Keratinocyte (primary cell): ENCODE measurements at places on chromosomes 1 and 21.
A peak's percentile ranks its signal among the peaks of the same experiment; 100 is the strongest.

GRCh38 chr1:180066150-180066549, 88.5 kb upstream of the QSOX1 start:
- no peaks in the 10 kb centered on the region for H3K4me1 ChIP-seq
- no peak overlapping the region for H3K4me3 ChIP-seq
- H3K36me3 ChIP-seq = peaks cover 9% of the 10 kb centered on the region
- H3K27me3 ChIP-seq = no peaks in the 10 kb centered on the region
- no peak for DNase-seq

DNA sequence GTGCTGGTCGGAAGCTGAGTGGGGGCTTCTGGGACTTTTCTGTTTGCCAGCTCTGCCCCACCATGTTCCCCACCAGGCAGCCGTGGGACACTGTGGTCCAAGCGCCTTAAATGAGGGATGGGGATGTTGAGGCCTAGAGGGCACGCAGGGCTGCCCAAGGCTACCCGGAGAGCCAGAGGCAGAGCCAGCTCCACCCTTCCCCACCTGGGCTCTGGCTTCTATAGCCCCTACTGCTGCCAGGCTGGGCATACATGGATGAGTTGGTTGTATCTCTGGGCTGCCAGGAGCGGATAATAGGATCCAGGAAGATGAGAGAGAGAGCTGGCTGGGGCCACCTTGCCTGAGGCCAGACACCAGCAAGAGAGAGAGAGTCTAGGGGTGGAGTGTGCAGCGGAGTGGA, 49.4 kb downstream of the PTPRU start:
- no peak for DNase-seq
- no peaks in the 10 kb centered on the region for H3K27me3 ChIP-seq
- no peak overlapping the region for H3K4me3 ChIP-seq
- H3K27ac ChIP-seq = no peak overlapping the region
- H3K36me3 ChIP-seq = no peaks in the 10 kb centered on the region

- no peaks in the 10 kb centered on the region for H3K36me3 ChIP-seq
- H3K27ac ChIP-seq = no peak within 1 kb of the TSS
- H3K4me1 ChIP-seq = no peaks in the 10 kb centered on the region
- DNase-seq = no peak
- no peaks in the 10 kb centered on the region for H3K27me3 ChIP-seq
These were observed at the start of gene SPTA1 for GRCh38 chr1:158686111-158687009. TSS of gene SPTA1 (minus strand) at chr1:158686715. CDS start at chr1:158686517, 198 bp downstream.

DNA sequence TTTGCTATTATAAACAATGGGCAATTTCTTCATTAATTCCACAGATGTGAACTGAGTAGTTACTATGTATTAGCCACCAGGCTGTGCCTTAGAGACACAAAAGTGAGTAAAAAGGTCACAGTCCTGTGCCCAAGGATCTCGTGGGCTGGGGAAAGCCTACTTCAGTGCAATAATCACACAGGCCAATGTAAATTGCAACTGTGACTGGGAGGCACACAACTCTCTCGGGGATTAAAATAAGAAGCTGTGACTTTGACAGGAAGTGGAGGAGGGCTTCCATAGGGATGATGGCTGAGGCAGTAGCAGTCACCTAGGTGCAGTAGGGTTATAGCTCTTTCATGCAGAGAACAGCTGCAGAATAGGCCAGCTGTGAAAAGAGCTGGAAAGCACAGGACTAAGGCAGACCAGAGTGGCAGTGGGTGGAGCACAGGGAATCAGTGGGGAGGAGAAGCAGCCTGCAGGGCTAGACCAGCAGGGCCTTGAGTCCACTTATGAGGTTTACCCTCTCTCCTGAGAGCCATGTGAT, 121.9 kb downstream of the MAB21L3 start:
- no peaks in the 10 kb centered on the region for H3K36me3 ChIP-seq
- no peaks in the 10 kb centered on the region for H3K4me1 ChIP-seq
- no peak overlapping the region for H3K27ac ChIP-seq

- peak; percentile 35 for DNase-seq
- H3K36me3 ChIP-seq = no peaks in the 10 kb centered on the region
- peak overlapping the region; percentile 45 for H3K27ac ChIP-seq
- peak overlapping the region; percentile 26 for H3K4me3 ChIP-seq
- no peaks in the 10 kb centered on the region for H3K27me3 ChIP-seq
These were observed 19.7 kb upstream of the ABCG1 start for GRCh38 chr21:42198929-42199867.

- no peaks in the 10 kb centered on the region for H3K27me3 ChIP-seq
- no peak for DNase-seq
These were observed 548.6 kb downstream of the LTN1 start for GRCh38 chr21:28444111-28444510.

DNA sequence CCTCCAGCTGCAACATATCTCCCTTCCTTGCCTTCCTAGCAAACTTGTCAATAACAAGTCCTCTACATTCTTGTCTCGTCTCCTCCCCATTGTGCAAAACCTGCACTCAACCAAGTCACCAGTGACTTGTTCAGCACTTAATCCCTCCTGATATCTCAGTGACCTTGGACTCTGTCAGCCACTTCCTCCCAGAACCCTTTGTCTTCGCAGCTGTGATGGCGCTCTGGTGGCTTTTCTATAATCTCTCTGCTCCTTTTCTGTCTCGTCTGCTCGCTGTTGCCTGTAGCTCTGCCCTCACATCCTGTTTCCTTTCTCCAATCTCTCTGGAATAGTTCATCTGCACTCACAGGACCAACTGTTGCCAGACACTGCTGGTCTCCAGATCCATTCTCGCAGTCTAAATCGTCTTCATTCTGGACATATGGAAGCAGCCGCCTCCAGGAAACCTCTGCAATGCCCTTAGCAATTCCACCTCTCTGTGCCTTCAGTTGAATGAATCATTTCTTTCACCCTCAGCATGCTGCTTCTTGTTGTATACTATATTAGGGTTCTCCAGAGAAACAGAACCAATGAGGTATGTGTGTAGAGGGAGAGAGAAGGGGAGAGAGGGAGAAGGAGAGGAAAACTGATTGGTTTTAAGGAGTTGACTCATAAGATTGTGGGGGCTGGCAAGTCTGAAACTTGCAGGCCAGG, 17.4 kb upstream of the IFNAR2 start:
- peak overlapping the region; percentile 22 for H3K27ac ChIP-seq
- H3K36me3 ChIP-seq = no peaks in the 10 kb centered on the region
- H3K4me3 ChIP-seq = no peak overlapping the region

- DNase-seq = no peak
- H3K27me3 ChIP-seq = peaks cover 23% of the 10 kb centered on the region
- H3K4me3 ChIP-seq = no peak overlapping the region
- H3K36me3 ChIP-seq = no peaks in the 10 kb centered on the region
- no peak overlapping the region for H3K27ac ChIP-seq
These were observed 42.8 kb downstream of the POFUT2 start for GRCh38 chr21:45244799-45245340.

DNA sequence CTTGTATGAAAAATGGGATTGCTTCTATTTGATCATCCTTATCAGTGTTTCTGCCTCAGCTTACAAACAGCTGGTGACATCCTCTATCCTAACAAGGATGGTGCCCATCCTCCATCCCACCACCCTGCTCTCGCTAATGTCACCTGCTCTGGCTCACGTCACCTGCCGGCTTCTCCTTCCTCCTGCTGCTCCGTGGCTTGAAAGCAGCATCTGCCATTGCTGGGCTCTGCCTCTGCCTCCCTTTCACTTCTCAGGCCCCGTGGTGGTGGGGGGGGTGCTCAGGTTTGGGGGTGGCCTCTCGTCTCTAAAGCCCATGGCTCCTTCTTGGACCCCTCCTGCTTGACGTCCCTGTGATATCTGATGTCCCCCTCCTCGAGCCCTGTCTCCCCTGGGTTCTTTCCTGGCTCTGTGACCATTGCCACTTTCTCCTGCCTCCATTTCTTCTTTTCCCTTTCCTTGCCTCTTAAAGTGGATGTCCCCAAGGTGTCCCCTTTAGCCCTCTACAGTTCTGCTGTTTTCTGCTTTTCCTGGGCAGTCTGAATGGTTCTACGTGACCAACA, 135.5 kb upstream of the ERRFI1 start:
- no peak overlapping the region for H3K4me3 ChIP-seq
- no peak for DNase-seq
- H3K27me3 ChIP-seq = no peaks in the 10 kb centered on the region
- H3K36me3 ChIP-seq = no peaks in the 10 kb centered on the region
- no peak overlapping the region for H3K27ac ChIP-seq

DNA sequence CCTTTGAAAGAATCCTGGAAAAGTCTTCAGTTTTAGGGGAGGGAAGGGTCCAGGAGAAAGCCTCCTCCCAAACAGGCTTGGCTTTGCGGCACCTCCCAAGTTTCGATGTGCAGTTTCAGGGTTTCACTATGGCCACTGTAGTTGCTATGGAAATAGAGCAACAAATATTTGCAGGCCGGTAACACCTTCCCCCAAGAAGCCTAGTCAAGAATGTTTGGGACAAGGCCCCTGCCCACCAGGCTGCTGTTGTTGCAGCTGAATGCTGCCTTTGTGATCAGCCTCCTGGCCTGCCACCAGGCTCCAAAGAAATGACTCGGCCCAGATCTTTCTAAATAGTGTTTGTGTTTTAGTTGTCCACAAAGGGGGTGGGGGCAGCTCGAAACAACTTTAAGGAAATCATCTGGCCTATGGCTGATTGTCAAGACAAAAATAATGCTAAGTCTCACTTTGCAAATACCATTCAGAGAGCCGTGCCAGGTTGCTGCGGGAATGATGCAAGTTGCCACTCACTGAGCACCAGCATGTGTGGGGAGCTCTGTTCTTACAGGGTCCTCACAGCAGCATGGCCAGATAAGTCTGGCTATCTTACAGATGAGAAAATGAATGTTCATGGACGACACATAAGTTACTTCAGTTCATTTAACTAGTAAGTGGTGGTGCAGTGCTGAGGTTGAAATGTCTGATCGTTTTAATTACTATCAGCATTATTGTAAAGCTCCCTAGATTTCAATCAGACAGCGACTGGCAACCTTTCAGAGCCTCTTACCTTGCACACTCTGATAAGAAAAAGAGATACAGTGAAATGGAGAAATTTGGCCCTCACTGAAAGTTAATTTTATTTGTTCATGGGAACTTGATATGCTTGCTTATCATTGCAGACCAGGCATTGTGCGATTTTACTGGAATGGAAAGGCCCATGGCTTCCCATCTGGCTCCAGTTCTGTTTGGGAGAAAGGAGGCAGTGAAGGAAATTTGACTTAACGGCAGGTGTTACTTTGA, 91.2 kb upstream of the JUN start:
- no peak overlapping the region for H3K4me3 ChIP-seq
- H3K27ac ChIP-seq = no peak overlapping the region
- H3K27me3 ChIP-seq = no peaks in the 10 kb centered on the region
- H3K36me3 ChIP-seq = no peaks in the 10 kb centered on the region
- DNase-seq = no peak
- peaks cover 8% of the 10 kb centered on the region for H3K4me1 ChIP-seq

- no peaks in the 10 kb centered on the region for H3K27me3 ChIP-seq
- H3K27ac ChIP-seq = no peak overlapping the region
- no peaks in the 10 kb centered on the region for H3K36me3 ChIP-seq
- H3K4me3 ChIP-seq = no peak overlapping the region
- DNase-seq = no peak
These were observed 107.5 kb downstream of the TIAM1 start for GRCh38 chr21:31236528-31236927.

DNA sequence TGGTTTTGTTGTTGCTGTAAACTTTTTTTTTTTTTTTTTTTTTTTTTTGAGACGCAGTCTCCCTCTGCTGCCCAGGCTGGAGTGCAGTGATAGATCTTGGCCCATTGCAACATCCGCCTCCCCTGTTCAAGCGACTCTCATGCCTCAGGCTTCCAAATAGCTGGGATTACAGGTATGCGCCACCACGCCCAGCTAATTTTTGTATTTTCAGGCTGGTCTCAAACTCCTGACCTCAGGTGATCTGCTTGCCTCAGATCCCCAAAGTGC, 78.9 kb upstream of the SLC45A1 start:
- no peak overlapping the region for H3K4me3 ChIP-seq
- DNase-seq = no peak
- no peaks in the 10 kb centered on the region for H3K27me3 ChIP-seq

- DNase-seq = no peak
- H3K36me3 ChIP-seq = no peaks in the 10 kb centered on the region
- H3K27ac ChIP-seq = no peak overlapping the region
- H3K4me3 ChIP-seq = no peak overlapping the region
- H3K27me3 ChIP-seq = no peaks in the 10 kb centered on the region
- H3K4me1 ChIP-seq = no peaks in the 10 kb centered on the region
These were observed 446.9 kb downstream of the NEGR1 start for GRCh38 chr1:71835442-71835813.

DNA sequence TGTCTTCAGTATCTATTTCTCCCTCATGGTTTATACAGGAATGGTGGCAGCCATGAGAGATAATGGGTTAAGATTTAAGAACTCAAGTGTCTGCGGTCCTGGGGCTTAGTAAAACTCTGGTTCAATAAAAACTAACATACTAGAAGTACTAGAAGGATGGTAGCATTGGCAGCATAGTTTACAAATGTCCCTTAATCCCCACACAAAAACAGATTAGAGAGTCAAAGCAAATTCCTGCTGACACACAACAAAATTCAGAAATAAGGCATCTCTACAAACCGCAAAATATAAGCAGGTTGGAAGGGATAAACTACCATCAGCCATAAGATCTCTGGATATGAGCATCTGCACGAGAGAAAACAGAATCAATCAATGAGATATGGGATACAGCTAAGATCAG, 234.4 kb downstream of the RERE start:
- no peaks in the 10 kb centered on the region for H3K27me3 ChIP-seq
- H3K36me3 ChIP-seq = peaks cover 3% of the 10 kb centered on the region
- no peaks in the 10 kb centered on the region for H3K4me1 ChIP-seq
- H3K4me3 ChIP-seq = no peak overlapping the region
- H3K27ac ChIP-seq = no peak overlapping the region
- no peak for DNase-seq

- H3K4me1 ChIP-seq = peaks cover 12% of the 10 kb centered on the region
- no peaks in the 10 kb centered on the region for H3K36me3 ChIP-seq
- no peaks in the 10 kb centered on the region for H3K27me3 ChIP-seq
These were observed 92.5 kb downstream of the SLC25A24 start for GRCh38 chr1:108107658-108108057.

- H3K27me3 ChIP-seq = no peaks in the 10 kb centered on the region
- no peak overlapping the region for H3K4me3 ChIP-seq
- H3K36me3 ChIP-seq = no peaks in the 10 kb centered on the region
- H3K4me1 ChIP-seq = no peaks in the 10 kb centered on the region
These were observed 87.5 kb upstream of the CACYBP start for GRCh38 chr1:174912264-174912663.

DNA sequence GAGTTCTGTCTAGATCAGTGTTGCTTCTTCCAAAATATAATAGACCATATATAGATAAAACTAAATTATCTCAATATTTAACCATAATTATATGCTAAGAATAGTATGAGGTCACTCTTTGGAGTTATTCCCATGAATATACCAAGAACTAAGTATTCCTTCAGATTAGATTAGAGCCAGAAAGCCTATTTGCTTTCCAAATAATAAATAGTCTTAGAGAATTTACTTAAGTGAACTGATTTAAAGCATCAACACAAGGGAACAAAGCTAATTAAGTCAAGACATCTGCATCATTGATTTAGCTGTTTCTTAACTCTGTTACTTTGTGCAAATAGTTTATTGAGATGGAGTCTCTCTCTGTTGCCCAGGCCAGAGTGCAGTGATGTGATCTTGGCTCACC, 35.7 kb downstream of the FNBP1L start:
- no peaks in the 10 kb centered on the region for H3K27me3 ChIP-seq
- H3K4me3 ChIP-seq = no peak overlapping the region
- no peak overlapping the region for H3K27ac ChIP-seq
- no peak for DNase-seq
- no peaks in the 10 kb centered on the region for H3K4me1 ChIP-seq
